ENCODE measurements at places on chromosomes 5 and 9.

DNA sequence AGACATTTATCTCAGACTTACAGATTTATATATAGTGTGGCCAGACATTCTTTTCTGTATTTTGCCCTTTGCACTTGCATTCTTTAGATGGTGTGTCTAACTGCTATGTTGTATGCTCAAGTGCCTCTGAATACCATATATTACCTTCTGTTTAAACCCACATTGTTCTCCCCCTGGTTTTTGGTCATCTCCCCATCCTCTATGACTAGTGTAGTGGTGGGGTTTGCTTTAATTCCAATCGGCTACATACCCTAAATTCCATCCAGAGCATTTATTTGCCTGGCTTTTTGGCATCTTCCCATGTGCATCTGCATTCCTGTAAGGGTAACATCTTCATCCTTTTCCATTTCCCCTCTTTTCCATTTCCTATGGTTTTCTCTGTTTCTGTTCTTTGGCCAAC is 271.0 kb upstream of the SLC30A5 start:
- DNase-seq: no peak

DNA sequence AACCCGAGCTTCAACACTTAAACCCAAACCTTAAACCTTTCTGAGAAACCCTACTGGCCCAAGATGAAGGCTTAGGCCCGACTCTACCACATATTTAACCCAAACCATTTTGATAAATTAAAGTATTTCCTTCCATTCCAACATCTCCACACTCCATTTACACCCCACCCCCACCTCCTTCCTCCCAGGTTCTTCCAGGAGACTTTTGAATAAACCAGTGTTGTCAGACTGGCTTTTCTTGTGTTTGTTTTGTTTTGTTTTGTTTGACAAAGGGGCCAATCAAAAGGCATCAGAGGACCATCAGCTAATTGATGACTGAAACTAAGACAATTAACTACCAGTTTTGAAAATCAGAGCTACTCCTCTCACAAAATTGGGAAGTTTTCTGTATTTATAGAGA is 4.6 kb upstream of the ZNF608 start:
- DNase-seq: no peak

DNA sequence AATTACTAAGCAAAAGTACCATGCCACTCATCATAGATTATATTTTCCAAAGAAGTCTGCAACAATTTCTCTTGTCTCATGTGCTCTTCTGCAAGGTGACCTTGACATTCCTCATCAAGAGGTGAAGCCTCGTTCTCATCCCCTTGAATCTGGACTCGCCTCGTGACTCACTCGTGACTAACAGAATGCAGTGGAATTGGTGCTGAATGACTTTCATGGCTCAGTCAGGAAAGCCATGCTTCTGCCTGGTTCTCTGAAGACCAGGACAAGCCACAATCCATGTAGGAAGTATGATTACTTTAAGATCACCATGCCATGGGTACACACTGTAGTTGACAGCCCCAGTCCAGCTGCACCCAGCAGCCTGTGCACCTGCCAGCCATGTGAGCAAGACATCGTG is 335.8 kb downstream of the GADD45G start:
- no peak for DNase-seq

GRCh38 chr9:137879052-137879451 is 1.5 kb downstream of the CACNA1B start:
- no peak for DNase-seq

- DNase-seq: no peak
Measured at GRCh38 chr9:7376833-7377232, 422.7 kb downstream of the DMAC1 start.

- DNase-seq: no peak
Measured at GRCh38 chr5:179819296-179820126, 1.2 kb upstream of the SQSTM1 start.

DNA sequence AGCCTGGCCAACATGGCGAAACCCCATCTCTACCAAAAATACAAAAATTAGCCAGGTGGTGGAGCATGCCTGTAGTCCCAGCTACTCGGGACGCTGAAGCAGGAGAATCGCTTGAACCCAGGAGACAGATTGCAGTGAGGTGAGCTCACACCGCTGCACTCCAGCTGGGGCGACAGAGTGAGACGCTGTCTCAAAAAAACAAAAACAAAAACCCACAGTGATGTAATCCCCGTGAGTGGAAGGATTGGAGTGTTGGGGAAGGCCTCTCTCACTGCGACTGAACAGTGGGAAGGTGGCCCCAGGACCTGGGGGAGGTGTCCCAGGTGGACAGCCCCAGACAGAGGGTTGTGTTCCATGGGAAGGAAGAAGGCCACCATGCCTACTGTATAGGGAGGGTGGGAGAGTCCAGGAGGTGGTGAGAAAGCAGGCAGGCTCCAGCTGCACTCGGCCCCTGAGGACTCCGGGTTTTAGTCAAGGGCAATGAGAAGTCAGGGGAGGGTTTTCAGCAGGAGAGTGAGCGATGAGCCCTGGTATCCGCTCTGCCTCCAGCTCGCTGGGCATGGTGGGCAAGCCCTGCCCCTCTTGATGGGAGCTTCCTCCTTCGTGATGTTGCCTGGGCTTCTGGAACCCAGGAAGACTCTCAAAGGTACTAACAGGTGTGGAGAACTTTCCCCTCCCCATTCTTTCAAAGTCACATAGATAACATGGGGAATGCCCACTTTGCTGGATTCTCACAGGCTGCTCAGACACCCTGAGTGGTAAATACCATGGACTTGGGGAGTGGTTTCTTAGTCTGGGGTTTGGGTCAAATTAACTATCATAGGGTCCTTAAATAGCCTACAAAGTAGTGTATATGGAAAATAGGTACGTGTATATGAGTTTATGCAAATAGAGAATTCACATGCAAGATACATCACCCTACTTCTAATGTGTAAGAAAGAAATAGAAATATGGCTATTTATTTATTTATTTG is 74.7 kb downstream of the PPARGC1B start:
- DNase-seq: no peak

DNA sequence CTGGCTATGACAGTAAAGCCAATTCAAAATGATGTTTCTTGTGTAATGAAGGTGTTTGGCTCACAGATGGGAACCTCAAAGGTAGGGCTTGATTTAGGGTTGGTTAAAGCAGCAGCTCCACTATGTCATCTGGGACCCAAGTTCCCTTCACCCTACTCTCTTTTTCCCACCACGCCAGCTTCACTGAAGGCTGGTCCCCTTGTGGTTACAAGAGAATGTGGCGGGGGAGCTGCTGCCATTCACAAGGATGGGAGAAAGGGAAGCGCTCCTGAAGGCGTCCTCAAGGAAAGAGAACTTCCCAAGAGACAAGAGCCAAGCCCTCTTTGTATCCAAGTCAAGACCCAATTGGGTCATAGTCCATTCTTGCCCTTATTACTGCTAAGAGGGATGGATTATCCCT is 72.7 kb downstream of the NTRK2 start:
- DNase-seq: no peak

DNA sequence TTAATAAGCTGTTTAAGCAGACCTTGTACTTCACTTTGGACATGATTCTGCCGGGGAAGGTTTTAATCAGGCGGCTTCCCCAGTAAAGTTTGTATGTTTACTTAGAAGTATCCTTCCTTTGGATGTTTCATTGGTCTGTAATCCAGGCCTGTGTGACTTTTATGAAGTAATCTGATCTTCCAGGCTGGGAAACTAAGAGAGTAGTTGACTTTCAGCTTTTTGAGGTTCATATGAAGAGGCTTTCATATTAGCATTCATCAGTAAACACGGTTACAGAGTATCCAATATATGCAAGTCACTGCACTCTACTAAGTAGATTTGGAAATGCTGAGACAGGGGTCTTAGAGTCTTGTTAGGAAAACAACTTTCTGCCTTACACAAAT is 1.1 kb downstream of the DNAJC21 start:
- no peak for DNase-seq

- no peak for DNase-seq
Measured at GRCh38 chr9:121780177-121781040, 129.0 kb downstream of the DAB2IP start.

- DNase-seq: no peak
Measured at GRCh38 chr9:98173181-98173580, 19.3 kb downstream of the CORO2A start.

DNA sequence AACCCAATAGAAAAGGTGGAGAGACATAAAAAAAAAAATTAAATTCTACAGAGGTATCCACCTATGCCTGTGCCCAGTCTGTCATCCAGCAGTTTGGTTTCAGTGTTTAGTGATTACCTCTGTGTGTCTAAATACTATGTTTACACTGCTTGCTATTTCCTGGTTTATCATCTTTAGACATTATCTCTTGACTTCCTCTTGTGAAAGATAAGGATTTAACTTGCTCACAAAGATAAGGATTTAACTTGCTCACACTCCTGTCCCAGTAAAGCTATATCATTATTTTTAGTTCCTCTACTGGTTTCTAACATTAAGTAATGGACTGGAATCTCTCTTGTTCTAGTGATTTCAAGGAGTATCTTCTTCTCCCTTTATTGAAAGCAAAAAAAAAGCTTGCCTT is 53.9 kb upstream of the ZFR start:
- DNase-seq: no peak

DNA sequence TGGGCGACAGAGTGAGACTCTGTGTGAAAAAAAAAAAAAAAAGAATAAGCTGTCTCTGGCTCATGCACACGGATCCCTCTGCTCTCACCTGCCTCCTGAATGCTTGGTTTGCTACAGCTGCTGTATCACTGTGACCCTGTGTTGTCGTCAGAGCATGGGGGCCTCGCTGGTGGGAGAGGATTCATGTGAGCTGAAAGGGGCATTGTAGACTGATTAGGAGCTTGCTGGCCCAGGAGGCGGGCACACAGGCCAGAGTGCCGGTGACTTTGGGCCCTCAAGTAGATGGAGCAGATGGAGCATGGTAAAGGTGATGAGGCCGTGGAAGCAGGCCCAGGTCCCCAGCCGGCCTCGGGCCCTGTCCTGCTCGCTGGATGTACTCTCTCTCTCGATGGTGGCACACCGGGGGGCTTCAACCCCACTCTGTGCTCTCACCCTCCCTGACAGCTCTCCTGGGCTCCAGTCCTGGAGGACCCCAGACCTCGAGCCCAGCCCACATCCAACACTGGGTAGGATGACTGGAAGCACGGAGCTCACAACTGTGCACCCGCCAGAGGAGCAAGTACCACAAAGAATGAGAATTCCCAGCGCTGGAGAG is 7.1 kb downstream of the FLT4 start:
- DNase-seq: no peak

DNA sequence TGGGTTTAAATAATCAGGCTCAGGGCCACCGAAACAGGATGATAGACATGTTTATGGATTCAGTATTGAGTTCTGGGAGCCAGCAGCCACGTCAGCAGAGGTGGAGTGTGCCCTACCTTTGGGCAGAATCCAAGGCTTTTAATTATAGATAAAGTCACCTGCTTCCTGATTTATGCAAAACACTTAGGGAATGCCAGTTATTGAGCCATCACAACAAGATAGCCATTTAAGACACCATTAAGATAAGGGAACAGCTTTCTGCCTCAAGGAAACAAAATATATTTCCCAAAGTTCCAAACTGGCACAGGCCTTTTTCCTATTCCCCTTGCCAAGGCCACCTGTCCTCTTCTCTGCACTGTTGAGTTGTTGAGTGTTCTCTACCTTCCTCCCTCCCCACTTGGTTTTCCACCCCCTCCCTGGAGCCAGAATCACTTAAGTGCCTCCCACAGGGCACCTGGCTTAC is 2.4 kb downstream of the CCL28 start:
- DNase-seq: no peak

- DNase-seq: no peak
Measured at GRCh38 chr5:5385331-5385662, 37.2 kb upstream of the ICE1 start.

DNA sequence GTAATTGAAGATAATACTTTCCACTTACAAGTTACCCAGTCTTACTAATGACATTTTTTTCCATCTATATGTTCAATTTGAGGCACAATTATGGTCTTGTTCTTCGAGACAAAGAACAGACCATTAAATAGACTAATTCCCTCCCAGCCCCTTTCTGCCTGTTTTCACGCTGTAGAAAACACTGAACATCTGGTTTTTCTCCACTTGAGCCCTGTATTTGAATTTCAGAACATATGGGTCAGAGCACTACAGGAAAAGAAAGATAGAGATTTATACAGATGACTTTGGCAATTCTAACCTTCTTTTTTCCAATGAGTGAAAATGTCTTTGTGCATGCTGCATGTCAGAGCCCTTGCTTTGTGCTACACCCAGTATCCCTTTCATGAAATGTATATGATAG is 506.9 kb downstream of the LRRC70 start:
- no peak for DNase-seq

DNA sequence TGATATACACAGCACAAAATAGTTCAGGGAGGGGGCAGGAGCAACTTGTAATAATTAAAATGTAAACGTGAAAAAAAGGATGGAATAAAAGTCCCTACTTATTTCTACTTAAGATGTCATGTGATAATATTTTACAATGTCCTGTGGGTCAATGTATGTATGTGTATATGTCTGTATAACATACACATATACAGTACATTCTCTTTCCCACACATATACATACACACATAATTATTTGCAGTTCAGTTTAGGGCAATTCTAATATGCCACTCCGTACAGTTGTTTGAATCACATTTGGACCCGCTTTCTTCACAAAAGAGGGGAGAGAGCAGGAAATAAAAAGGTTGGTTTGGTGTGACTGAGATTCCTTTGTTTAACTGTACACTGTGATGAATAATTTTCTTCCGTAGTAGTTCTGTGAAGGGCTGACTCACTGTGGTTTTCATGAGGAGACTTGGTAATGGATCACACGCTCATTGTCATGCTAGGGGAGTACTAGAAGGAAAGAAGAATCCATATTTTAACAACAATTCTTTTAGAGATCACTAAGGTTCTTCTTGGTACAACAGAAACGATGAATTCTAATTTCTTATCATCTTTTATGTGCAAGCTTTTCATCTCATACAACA is 26.2 kb upstream of the ACOT12 start:
- DNase-seq: no peak

GRCh38 chr5:10936081-10936855 is 175.2 kb upstream of the DAP start:
- DNase-seq: no peak

GRCh38 chr5:18961234-18961633 is 1026.8 kb downstream of the CDH18 start:
- no peak for DNase-seq

DNA sequence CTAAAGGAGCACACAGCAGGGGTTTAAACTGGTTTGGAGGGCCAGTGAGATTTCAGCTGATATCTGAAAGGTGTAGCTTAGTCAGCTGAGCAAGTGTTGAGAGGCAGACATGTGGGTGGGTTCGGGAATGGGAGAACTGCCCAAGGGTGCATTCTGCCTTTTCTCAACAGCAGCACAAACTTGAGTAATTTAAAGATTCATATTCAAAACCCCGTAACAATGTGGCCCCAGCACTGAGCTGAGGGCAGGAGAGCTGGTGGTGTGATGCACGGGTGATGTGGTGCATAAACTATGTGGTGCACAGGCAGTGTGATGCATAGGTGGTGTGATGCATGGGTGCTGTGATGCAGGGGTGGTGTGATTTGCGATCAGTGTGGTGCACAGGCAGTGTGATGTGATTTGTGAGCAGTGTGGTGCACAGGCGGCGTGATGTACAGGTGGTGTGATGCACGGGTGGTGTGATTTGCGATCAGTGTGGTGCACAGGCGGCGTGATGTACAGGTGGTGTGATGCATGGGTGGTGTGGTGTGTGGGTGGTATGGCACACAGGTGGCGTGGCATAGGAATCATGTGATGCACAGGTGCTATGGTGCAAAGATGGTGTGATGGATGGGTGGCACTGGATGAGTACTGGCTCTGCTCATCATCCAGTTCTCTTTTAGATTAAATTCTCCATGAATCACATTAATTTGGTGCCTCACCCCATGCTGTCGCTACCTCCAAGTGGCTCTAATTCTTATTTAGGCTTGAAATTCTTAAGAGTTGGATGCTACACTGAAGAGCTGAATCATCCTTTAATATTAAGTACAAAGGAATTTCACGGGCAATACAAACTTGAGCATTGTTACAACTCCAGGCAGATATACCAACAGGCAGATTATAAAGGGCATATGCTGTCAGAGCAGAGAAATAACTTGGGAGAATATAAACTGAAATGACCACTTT is 53.6 kb downstream of the DAP start:
- DNase-seq: no peak
